ENCODE measurements at places on chromosomes 6 and 20.

DNA sequence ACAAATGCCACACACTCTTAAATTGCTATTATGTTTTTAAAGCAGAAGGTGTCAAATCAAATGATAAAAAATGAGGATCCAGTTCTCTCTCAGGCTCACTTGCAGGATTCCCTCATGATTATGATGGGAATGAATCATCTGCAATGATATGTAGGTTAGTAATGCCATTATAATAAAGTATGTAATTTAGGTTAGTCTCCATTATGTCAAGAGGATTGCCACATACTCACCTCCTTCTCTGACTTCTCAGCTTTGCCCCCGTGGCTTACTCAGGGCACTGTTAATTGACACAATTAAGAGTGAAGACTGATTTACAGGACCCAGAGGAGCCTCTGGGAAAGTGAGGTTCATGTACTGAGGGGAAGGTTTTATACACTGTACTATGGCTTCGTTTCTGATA lies 591.7 kb upstream of the NRSN1 start:
- DNase-seq, result no peak

DNA sequence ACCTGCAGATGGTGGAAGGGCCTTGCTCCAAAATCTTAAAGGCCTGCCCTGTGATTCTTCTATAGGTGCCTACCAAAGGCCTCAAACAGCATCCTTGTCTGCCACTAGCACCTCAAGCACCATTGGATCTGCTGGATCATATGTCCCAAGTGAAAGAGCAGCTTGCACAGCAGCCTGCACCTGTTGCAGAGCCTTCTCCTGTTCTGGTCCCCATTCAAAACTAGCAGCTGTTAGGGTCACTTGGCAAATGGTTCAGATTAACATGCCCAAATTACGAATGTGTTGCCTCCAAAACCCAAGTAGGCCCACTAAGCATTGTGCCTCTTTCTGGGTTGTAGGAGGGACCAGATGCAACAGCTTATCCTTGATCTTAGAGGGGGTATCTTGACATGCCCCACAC lies 99.6 kb upstream of the F13A1 start:
- DNase-seq, result no peak

DNA sequence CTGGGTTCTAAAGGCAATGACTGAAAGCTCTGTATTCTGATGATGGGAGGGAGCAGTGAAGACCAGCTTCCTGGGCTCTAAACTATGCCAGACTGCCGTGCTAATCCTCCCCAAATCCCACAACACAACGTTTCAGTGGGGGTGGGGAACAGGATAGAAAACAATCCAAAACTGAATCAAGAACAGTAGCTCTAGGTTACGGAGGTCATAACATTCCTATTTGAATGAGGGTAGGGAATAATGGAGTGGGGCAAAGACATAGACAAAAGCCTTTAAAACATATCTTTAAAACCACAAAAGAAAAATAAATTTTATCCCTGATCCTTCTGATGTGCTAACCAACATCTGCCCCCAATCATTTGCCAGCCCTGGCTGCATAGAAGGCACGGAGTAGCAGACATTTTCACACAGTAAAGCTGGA lies 7.8 kb downstream of the USP49 start:
- DNase-seq, result no peak

DNA sequence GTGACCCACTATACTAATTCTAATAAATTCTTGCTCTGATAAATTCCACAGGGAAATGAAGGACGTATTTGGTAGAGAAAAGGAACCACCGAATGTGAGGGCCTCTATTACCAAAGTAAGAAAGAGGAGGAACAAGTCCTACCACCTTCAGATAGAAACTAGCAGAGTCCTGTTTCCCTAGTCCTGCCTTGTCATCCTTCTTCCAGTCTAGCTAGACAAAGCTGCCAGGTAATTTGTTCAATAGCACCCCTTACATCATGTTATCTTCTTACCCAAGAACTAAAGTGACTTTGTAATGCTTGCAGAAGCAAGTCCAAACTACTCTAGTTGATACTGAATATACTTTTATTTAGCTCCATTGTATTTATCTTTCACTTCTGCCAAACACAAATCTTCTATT lies 29.3 kb upstream of the FAM83B start:
- DNase-seq, result no peak

DNA sequence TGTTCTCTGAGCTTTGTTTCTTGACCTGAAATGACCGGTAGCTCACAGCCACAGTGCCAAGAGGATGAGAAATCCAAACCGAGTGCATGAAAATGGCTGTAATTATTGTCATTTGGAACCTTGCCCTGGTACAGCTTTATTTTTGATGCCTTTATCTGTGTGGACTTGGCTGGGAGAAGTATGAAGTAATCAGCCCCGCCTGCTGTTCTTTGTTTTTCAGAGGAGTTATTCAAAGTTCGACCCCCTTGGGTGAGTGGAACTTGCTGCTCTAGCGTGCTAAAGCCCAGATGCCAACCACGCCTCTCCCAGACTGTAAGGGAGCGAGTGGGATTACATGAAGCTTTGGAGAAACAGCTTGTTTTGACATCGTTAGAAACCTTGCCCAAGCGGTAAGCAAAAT lies 48.3 kb downstream of the ECT2L start:
- no peak for DNase-seq

DNA sequence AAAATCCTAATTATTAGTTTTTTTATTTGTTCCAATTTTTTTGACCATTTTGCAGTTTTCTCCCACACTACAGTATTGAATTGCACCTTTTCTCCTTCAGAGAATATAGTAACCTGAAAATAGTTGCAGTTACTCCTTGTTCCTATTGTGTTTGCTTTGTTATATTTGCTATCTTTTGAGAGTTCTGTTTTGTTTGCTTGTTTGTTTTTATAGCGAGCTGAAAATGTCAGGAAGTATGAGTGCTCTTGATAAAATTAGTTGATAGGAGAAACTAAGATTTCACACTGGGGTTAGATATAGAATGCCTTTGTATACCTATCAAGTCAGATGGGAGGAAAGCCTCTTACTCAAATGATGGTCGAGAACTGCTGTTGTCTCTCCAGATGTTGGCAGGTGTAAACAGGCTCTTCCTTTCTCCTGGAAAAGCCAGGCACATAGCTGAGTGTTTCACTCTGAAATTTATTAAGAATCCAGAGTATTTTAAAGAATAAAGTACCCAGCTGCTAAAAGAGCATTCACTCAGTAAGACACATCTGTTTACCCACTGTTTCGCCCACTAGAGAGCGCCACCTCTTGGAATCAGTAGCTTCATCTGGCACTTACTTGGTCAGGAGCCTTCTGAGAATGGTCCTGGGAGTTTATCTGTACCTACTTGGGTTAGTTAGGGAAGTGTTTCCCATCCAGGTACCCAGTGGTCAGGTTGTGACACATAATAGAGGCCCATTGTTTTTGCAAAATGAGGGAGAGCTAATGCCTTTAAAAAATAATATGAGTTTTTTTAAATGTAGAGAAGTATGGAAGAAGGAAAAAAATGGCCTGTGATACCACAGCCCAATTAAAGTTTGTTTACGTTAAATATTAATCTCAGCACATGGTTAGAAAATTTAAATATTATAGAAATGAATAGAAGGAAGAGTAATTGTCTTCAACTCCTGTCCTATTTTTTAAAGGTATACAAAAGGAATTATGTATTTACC lies 11.2 kb downstream of the NT5DC1 start:
- DNase-seq, result peak; percentile 45

- DNase-seq, result no peak
Observed at GRCh38 chr6:150979826-150980350, 114.4 kb downstream of the MTHFD1L start.

DNA sequence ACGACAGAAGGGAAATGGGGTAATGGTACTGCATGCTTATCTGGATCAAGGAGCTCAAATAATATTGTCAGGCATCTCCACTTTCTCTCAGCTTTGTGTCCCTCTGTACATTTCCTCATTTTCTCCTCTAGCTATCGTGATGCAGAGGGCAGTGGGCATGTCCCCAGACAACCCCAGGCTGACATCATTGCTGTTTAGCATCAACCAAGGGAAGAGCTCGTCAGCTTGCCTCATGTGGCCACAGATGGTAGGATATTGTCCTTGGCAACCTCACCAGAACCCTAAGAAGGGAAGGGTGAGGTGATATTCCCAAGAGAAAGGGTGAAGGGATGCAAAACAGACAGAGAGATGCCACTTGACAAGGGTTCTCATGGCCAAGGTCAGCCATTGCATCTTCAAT lies 58.3 kb downstream of the MAFB start:
- no peak for DNase-seq

DNA sequence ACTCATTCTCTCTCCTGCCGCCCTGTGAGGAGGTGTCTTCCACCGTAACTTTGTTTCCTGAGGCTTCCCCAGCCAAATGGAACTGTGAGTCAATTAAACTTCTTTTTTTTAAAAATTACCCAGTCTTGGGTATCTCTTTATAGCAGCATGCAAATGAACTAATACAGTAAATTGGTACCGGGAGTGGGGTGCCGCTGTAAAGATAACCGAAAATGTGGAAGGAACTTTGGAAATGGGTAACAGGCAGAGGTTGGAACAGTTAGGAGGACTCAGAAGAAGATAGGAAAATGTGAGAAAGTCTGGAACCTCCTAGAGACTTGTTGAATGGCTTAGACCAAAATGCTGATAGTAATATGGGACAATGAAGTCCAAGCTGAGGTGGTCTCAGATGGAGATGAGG lies 55.8 kb downstream of the EPB41L2 start:
- no peak for DNase-seq

- no peak for DNase-seq
Observed at GRCh38 chr6:36463676-36464075, 20.9 kb downstream of the KCTD20 start.

DNA sequence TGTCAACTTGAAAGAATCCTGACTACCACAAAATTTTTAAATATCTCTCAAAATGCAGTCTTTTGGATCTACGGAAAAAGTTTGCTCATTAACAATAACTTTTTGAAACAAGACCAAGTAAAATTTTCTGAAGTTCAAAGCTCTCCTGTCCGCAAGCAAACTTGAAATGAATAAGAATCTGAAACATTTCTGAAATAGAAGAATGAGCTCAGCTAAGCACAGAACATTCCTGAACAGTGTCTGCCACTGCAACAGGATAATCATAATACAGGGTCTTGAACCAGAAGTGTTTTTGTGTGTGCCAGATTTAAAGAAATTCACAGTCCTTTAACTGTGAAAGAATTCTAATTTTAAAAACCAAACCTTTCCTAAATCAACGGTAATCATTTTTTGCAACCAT lies 49.1 kb upstream of the TASP1 start:
- no peak for DNase-seq

DNA sequence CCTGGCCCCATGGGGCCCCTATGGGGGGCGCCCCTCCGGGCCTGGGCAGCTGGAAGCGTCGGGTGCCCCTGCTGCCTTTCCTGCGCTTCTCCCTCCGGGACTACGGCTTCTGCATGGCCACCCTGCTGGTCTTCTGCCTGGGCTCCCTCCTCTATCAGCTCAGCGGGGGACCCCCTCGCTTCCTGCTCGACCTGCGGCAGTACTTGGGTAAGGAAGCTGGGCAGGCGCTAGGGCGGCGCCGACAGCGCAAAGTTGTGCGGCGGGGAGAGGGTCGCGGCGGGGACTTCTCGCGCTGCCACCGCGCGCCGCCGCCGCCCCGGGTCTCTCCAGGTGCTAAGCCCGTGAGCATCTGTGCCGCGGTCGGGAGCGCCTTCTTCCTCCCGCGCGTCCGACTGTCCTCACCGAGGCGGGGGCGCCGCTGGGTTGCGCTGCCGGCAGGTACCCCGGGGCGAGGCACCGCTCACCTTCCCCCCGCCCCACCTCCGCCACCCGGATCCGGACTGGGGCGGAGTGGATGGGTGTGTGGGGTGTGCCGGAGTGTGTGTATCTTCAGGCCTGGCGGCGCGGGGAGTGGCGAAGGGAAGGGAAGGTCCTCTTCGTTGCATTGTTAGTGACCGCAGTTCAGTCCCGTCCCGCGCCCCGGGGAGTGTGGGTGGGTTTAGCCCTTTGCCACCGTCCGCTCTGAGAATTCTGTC lies 788 bp downstream of the UST start:
- peak; percentile 55 for DNase-seq

Measured in small intestine (tissue), 16 donors.